IPS DF 6.9 (cell line): ENCODE measurements at places on chromosomes 11 and 22.

GRCh38 chr22:40875111-40875510 is 13.2 kb upstream of the DNAJB7 start:
- no peak for DNase-seq

- no peak for DNase-seq
Measured at GRCh38 chr22:49266561-49267519, 560.8 kb downstream of the BRD1 start.

DNA sequence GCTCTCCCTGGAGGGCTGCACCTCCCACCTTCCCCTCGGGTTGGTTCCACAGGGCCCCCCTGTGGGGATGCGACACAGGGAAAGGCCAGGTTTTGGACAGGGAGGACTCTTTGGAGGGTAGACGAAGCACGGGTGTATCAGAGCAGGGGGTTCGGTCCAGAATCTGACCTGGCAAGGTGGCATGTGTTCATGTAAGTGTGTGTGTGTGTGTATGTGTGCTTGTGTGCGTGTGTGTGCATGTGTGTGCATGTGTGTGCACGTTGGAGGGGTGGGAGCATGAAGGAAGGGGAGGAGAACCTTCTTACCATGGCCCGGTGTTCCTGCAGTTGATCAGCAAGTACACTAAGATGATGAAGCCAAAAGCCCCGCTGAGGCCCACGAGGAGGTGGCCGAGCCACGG is 14.7 kb downstream of the IL2RB start:
- no peak for DNase-seq

- DNase-seq: no peak
Measured at GRCh38 chr22:44344407-44344806, 31.7 kb upstream of the SHISAL1 start.

- DNase-seq: no peak
Measured at GRCh38 chr11:1826552-1827094, 8.2 kb upstream of the SYT8 start.

DNA sequence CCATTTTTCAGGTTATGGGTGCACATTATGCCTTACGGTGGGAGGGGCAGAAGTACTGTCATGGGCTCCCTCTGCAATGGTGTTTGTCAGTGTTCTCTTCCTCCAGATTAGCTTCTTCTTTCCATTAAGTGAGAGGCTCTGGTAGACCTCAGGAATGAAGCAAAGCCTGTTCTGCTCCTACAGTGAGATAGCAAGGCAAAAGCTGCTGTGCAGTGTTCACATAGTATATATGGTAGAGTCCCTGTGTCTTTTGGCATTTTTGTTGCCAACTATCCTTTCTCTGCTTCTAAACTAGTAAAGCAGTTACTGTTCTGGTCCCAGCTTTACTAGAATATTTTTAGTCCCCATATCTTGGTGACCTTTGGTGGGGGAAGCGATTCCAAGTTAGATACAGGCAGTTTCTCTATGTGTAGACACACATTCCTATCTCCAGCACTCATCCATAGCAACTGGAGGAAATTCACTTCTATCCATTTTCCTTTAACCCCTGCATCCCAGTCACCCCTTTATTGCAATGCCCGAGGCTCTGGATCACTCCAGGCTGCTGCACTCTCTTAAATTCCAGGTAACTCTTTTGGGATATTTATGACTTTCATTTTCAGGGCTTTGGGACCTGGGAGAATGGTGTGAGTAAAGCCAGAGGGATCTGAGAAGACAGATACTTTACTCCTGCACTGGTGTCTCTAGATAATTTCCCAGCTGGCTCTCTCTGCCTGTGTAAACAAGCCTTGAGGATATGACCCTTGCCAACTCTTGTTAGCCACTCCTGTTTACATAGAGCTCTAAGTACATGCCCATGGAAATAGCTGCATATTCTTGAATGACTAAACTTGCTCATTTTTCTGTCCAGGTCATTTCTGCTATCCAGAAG is 3.9 kb upstream of the TRIM34 start:
- no peak for DNase-seq

- no peak for DNase-seq
Measured at GRCh38 chr11:133830931-133831907, 14.1 kb downstream of the SPATA19 start.

- DNase-seq: no peak
Measured at GRCh38 chr11:62933750-62934495, 12.8 kb upstream of the CHRM1 start.

DNA sequence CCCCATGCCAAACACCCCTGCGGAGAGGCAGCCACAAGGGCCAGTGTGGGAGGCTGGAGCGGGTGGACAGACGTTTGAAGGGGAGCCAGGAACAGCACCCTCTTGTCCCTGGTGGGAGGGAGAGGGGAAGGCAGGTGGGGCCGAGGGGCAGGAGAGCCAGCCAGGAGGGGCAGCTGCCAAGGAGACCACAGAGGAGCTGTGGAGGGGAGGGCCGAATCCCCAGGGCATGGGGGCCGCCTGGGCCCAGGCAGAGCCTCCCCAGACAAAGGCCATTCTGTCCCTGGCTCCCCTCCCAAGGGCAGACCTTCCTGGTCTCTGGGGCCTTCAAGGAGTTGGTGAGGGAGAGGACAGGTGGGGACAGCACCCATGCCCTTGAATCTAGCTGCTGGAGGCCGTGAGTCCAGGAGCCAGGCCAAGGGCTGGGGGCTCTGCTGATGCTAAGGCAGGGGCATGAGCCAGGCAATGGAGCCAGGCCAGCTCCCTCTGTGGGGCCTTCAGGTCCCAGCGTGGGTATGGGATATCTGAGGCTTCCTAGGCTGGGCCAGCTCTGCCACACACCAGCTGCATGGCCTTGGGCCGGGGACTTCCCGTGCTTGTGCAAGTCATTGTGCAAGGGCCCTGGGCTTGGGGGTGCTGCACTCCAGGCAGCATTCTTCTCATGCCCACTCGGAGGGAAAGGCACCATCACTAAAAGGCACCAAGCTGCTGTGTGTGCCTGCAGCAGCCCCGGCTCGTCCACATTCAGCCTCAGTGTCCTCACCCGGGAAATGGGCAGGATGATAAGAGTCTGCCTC is 11.4 kb downstream of the EMID1 start:
- DNase-seq: no peak

- no peak for DNase-seq
Measured at GRCh38 chr22:30843245-30843644, 125.3 kb downstream of the MORC2 start.

GRCh38 chr22:46362203-46362933 is 26.9 kb downstream of the TRMU start:
- DNase-seq: no peak

DNA sequence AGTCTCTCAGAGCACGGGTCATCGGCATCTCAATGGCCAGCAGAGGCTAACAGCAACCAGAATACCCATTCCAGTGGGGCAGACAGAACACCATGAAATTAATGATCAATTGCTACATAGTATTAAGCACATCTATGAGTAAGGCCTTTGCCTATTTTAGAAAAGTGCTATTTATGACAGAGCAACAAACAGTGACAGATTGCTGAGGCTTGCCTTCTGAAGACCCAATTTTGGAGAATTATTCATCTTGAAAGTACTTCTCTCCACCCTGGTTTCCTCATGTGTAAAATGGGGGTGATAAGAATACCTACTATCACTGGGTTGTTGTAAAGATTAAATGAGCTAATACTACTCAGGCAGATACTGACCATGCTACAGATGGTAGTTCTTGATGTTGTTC is 232.7 kb downstream of the TENM4 start:
- no peak for DNase-seq

GRCh38 chr22:39241794-39242594 is 2.8 kb downstream of the PDGFB start:
- no peak for DNase-seq

- no peak for DNase-seq
Measured at GRCh38 chr22:35766654-35767580, 49.2 kb downstream of the APOL5 start.

DNA sequence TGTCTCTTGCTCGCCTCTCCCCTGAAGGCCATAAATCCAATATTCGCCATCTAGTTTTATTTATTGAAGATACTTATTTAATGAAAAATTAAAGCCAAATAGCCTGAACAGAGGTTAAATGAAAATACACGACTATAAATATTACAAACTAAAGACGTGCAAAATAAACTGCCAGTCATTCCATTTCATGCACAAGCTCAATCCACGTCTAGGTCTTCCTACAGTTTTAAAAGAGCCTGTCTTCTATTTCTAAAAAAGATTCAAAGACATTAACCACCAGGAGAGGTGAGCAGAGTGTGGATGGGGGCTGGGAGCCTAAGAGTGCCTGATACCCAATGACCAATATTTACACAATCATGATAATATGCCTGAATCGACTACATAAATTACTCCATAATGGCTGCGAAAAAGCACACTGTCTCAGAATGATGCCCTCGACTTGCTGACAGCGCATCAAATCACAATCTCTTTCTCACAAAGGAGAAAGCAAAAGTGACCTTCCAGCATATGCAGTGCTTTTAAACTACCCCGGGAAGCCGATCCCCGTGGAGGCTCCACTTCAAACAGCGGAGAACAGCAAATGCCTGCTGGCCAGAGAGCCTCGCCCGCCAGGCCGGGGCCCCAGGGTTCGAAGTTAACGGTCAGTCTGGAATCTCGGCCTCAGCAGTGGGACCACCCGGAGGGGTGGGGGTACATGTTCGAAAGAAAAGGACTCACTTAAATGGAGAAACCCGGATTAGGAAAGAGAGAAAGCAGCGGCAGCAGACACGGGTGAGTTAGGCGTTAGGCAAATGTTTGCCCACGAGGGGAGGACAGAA is 1.7 kb downstream of the FCHSD2 start:
- no peak for DNase-seq

DNA sequence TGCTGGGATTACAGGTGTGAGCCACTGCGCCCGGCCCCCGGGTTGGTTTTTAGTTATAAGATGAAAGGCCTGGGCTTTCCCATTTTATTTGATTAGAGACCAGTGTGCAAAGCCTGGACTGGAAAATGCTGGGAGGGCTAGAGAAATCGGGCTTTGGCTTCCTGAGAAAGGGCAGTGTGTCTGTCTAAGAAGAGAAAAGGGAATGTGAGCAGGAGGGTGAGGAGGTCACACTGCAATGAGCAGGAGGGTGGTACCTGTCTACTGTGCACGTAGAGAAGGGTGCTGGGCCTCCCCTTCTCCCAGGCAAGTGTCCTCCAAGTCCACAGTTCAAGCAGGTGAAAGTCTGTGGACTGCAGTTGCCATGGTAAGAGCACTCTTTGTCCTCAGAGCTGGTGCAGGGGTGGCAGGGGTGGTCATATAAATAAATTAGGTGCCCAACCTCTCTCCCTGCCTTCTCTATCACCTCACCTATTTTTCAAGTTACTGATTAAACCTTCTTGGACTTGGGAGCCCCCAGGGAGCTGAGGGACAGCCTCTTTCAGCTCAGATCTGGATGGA is 30.8 kb downstream of the SLC5A1 start:
- DNase-seq: no peak

GRCh38 chr11:2580061-2580421 is 119.8 kb downstream of the KCNQ1OT1 start:
- DNase-seq: no peak

DNA sequence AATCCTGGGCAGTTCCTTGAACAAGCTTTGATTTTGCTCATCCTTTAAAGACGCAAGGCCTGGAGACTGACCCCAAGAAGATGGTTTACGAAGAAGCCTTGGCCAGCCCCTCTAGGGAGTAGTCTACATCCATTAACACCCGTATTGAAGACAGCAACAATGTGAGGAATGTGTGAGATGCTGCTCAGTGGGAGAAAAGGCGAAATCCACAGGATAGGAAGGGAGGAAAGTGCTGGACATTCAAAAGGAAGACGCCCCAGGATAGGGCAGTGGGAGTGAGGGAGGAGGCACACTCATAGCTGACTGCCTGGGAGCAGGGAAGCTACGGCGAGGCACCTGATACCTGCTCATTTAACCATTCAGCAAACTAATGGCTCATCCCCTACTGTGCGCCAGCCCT is 114.1 kb downstream of the RRAS2 start:
- no peak for DNase-seq

- DNase-seq: no peak
Measured at GRCh38 chr11:71525188-71525937, 1.7 kb upstream of the KRTAP5-7 start.

GRCh38 chr22:48099671-48100070 is 1337.2 kb downstream of the TBC1D22A start:
- no peak for DNase-seq

DNA sequence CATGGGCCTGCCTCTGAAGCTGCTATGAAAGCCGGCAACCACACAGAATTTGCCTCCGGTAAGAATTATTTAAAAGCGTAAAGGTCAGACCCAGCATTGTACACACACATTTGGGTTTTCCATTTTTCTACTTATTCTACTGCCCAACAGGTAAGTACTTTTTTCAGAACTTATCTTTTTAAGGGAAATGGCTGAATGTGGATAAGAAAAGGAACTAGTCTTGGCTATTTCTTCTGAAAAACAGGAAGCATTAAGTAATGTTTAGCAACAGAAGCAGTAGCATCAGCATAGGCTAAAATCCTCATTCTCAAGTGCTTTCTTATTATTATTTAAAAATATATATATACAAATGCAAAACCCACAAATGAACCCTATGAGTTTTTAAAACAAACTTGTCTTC is 103.1 kb downstream of the MPPED2 start:
- no peak for DNase-seq

GRCh38 chr11:38272376-38272775 is 1674.3 kb upstream of the RAG2 start:
- no peak for DNase-seq

DNA sequence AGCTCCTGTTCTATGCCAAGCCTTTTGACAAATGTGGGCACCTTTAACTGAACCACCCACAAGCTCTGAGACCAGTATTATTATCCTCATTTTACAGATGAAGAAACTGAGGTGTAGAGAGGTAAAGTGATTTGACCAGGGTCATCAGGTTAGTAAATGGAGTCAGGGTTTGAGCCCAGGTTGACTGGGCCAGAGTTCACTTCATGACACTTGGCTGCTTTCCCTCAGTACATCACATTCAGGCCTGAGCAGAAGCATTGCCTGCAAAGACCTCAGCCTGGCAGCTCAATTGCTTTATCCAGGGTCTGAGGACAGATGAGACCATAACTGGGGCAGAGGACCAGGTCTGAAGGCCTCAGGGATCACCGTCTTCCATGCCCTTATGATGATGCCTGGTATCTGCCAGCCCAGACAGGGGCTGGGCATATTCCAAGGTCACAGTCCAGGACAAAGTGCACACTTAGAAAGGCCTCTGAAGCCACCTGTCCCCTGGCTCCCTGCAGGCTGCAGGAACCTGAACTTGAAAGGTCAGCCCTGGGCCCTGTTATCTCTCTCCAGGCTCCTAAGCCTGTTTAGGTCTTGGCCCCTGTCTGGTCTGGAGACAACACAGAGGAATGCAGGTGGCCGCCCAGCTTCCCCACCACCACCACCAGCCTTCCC is 32.0 kb downstream of the POU2AF3 start:
- no peak for DNase-seq

DNA sequence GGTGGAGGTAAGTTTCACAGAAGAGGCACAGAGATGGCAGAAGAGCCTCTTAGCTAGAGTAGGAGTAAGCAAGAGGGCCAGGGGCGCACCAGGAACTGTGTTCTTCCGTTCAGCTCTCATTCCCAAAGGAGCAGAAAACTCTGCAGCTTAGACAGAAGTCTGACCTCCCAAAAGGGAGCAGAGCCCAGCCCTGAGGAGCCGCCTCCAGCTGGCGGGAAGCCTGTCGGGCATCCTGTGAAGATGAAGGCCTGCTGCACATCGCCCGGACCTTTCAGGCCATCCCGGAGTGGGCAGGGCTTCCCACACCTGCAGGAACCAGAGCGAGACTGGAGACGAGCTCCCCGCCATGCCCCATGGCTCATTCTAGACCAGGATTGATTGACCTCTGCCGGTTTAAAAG is 1102.8 kb downstream of the BRD1 start:
- DNase-seq: no peak

- DNase-seq: no peak
Measured at GRCh38 chr11:12170984-12171383, 60.6 kb downstream of the MICAL2 start.
